NT2/D1 (cell line): ENCODE measurements at places on chromosomes 13 and 19.
A peak's percentile ranks its signal among the peaks of the same experiment; 100 is the strongest.

GRCh38 chr13:45592758-45593157, 22.8 kb downstream of the ERICH6B start:
- DNase-seq, result no peak

DNA sequence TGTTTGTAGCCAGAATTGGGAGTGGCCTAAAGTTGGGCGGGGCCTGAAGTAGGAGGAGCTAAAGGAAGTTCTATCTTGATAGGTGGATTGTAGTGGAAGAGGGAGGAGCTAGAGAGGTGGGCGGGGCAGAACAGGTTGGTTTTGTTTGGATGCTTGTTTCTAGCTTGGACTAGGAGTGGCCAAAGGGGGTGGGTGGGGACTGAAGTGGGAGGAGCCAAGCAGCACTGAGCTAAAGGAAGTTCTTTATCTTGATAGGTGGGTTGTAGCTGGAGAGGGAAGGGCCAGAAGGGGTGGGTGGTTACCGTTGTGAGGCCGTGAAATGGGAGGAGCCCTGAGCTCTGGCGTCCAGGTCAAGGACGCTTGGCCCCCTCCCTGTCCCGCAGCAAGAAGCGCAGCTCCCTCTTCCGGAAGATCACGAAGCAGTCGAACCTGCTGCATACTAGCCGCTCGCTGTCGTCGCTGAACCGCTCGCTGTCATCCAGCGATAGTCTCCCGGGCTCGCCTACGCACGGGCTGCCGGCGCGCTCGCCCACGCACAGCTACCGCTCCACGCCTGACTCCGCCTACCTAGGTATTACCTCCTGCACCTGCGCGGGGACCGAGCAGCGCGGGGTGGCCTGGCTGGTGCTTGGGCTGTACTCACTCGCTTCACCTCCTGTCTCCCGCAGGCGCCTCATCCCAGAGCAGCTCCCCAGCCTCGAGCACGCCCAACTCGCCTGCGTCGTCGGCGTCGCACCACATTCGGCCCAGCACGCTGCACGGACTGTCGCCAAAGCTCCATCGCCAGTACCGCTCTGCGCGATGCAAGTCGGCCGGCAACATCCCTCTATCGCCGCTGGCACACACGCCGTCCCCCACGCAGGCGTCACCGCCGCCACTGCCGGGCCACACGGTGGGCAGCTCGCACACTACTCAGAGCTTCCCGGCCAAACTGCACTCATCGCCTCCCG, 8.0 kb downstream of the DNASE2 start:
- peak; percentile 90 for DNase-seq

GRCh38 chr19:7007859-7008258, 13.4 kb downstream of the MBD3L2B start:
- DNase-seq, result no peak

DNA sequence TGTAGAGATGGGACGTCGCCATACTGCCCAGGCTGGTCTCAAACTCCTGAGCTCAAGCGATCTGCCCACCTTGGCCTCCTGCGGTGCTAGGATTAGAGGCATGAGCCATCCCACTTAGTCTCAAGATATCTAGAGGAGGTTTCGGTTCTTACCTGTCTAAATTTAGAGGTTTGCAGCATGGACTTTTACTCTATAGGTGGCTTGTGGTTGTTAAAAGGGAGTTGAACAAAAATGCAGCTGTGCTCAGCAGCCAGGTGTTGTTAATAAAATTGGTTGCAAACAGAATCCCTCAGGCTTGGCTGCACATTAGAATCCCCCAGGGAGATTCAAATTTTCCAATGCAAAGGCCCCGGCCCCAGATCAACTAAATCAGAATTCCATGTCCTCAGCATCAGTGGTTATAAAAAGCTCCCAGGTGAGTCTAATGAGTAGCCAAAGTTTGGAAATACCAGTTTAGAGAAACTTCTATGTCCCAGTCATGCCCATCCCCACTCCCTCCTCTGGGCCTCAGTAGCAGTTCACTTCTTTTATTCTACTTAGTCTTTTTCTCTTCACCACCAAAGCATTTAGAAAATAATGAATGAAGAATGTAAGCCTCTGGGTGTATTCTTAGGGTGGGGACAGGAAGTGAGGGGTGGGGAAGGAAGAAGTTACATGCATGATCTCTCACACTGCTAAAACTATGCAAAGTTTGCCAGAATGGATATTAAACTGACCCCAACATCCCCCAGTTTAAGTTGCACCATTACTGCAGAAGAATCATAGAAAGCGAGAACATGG, 471.0 kb downstream of the COG6 start:
- no peak for DNase-seq

GRCh38 chr19:51794885-51795490, at the start of gene FPR3:
Gene FPR3 (plus strand): TSS chr19:51795157. CDS start chr19:51823749, 28,592 bp downstream.
- no peak for DNase-seq

DNA sequence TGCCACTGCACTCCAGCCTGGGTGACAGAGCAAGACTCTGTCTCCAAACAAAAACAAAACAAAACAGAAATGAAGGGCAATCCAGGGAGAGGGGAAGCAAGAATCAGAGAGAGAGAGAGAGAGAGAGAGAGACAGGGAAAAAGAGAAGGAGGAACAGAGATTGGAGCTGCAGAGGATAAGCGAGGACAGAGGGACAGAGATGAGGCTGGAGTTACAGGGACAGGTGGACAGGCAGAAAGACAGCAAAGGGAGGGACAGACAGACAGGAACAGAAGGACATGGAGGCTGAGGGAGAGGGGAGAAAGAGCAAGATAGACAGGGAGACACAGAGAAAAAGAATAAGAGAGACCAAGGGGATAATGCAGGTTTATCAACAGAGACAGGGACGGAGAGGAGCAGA, 1.3 kb upstream of the CRX start:
- DNase-seq, result no peak

DNA sequence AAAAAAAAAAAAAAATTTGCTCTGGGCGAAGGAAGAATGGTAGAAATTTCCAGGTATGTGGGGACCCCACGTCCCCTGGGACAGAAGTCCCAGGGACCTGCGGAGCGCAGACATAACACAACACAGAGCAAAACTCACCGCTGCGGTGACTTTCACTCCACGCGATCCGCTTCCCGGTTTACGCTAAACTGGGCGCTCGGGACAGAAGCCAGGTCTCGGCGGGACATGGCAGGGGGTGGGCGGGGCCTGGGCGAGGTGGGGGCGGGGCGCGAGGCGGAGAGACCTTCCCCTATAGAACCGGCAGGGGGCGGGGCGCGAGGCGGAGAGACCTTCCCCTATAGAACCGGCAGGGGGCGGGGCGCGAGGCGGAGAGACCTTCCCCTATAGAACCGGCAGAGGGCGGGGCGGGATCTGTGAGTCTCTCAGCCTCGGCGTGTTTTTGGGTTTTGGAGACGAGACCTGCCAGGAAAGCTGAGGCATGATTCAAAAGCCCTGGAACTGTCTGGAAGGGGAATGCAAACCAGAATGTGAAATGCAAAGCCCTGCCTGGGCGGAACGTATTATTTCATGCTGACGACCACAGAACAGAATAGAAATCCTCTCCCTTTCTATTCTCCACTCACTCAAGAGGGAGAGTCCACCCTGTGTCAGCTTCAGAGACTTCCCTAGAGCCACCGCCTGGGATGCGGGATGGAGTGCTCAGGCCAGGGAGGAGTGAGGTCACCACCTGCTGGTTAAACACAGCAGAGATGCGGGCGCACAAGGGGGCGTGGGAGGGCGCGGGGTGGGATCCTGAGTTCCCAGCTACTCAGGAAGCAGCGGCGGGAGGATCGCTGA, 20.2 kb upstream of the ERVV-1 start:
- DNase-seq, result peak; percentile 49
